ENCODE measurements at places on chromosomes 2 and 18.
A peak's percentile ranks its signal among the peaks of the same experiment; 100 is the strongest.

GRCh38 chr2:201407265-201407664, 44.0 kb downstream of the TRAK2 start:
- no peak for DNase-seq

- DNase-seq = no peak
Observed at GRCh38 chr2:16507655-16508489, 157.8 kb downstream of the CYRIA start.

DNA sequence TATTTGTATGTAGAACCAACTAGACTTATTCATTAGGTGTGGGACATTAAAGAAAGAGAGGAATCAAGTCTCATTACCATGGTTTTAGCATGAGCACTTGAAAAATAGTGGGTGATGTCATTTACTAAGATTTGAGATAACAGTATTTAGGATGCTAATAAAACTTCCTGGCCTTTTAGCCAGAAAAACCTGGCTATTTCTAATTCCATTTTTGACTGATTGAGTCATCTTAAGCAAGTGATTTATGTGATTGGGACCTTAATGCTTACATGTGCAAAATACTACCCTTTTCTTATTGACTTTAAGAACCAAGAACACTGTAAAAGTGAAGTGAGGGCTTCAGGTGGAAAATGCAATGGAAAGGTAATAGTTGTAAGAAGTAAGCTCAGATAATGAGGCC, 196.8 kb upstream of the SESTD1 start:
- no peak for DNase-seq

- DNase-seq = no peak
Observed at GRCh38 chr2:65357959-65358294, 74.5 kb downstream of the SPRED2 start.

GRCh38 chr2:10814571-10815331, 2.2 kb upstream of the PDIA6 start:
- no peak for DNase-seq

DNA sequence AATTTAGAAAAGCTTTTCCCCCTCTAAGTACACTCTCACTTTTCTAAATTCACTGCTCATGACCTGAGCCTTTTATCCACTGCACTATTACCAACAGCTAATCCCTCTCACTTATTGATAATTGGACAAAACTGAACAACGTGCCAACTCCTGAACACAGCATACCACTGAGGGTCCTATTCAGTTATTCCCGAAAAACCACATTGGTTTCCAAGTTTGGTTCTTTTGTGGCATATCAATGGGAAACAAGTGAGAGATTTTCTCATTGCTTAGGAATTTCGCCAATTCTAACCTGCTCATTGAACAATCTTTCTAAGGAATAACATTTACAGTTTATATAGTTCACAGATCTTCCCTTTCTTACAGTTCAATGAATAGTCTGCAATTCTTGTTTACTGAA, 977.4 kb downstream of the TMEM182 start:
- DNase-seq = no peak

GRCh38 chr2:171210864-171211431, 50.3 kb upstream of the TLK1 start:
- DNase-seq = peak; percentile 57

DNA sequence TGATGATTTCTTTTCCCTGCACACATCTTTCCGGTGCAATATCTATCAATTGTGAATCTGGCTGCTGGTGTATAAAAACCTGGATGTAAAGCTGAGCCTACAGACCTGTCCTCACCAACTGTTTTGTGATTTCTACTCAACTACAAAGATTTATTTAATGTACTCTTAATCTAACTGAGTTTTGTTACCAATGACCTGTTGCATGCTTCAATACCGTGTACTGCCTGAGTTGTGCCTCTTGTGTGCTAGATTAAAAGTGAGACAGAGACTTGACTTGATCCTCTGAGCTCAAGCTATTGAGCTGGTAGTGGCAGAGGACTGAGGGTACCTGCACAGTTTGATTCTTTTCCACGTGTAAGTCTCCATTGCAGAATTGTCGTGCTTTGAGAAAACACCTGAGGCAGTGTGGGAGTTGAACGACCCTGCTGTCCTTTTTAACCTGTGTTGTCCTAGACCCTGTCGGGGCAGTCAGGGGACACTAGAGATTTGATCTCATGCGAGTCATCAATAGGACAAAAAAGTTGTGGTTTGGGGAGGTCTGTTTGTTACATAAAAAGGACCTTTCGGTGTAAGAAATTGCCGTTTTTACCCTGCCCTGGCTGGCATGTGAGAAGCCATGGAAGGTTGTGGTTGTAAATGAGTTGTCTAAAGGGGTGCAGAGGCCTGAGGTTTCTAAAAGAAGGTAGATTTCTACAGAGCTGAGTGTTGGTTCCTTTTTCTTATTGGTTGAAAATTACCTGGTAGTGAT, 231.3 kb downstream of the ALPK2 start:
- no peak for DNase-seq

GRCh38 chr2:217938036-217938435, 64.8 kb downstream of the TNS1 start:
- DNase-seq = no peak

DNA sequence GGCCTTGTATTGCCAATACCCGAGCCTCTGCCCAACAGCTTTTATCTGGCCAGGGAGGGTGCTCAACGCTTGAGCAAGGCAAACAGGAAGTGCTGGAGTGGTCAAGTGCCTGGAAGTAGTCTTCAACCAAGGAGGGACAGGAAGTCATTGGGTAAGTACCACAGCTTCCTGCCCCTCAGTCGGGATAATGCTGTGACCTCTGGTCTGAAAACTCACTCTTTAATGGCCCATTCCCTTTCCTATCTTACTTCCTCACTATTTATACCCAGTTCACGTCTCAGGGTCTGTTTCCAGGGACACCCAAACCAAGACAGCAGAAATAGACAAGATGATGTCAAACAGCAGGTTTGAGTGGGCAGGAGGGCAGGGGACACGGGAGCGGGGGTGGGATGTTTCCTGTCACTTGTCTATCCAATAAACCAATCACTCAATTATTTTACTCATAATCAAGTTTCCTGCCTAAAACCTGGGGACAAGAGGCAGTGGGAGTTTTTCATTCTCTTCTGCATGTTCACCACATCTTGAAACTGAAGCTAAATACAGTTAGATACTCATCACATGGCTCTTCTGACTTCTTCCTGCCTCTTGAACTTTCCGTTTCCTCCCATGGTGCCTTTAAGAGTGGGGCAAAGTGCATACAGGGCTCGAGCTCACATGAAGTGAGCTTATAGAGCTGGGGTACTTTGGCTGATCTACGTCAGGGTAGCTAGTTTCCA, 68.9 kb upstream of the CAB39 start:
- DNase-seq = no peak

DNA sequence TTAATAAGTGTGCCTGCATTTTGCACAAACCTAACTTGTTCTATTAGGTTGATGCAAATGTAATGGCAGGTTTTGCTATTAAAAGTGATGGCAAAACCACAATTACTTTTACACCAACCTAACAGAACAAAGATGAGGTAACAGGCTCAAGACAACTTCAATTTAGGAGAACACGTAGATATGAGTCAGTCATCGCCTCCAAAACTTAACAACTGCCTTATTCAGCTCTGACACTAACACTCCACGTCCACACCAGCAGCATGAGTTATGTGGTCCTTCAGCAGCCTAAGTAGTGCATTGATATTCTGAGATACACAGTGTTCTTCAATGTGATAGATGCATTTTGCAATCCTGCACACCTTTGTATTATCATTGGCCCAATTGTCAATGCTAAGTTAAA, 1175.1 kb upstream of the ACVR2A start:
- no peak for DNase-seq

DNA sequence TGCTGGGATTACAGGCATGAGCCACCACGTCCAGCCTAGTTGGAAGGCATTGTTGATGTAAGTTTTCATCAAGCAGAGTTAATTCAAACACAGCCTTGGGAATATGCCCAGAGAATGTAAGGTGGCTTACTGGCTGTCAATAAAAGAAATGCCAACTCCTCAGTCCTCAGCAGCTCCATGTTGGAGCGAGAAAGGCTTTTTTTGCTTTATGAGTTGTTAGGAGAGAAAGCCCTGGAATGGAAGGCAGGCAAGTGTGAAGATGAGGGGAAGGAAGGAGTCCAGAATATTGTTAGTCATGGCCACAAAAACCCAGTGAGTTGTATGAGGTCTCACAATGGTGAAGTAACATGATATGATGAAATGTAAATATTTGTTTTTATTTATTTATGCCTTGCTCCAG, 57.1 kb downstream of the MAP4K4 start:
- no peak for DNase-seq

- no peak for DNase-seq
Observed at GRCh38 chr18:23067236-23067635, 68.0 kb upstream of the CABLES1 start.

DNA sequence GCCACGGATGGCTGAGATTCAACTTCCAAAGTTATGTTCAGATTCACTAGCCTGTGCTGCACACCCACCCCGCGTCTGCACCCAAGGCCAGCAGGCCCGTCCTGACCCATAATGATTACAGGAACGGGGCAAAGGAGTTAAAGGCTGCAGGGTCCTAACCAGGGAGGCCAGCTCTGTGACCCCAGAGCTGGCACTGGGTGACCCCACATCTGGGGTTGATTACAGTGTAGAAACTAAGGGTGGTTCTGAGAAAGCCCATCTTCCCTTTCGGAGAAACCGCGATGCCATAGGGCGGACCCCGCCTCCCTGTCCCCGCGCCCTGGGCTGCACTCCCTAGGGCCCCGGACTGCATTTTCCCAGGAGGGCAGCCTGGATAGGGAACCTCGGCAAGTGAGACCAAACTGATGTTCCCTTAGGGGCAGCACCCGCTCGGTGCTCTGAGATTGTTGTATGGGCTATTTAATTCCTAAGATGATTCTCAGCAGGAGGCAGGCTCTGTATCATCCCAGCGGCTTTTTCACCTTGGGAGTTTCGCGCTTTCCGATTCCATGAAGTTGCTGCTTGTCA, 2.2 kb upstream of the GPR148 start:
- no peak for DNase-seq

GRCh38 chr18:46464926-46465655, 191.9 kb downstream of the LOXHD1 start:
- DNase-seq = no peak

GRCh38 chr2:190530248-190530900, 4.1 kb downstream of the NEMP2 start:
- no peak for DNase-seq

GRCh38 chr2:239792405-239793084, 232.6 kb downstream of the NDUFA10 start:
- no peak for DNase-seq

DNA sequence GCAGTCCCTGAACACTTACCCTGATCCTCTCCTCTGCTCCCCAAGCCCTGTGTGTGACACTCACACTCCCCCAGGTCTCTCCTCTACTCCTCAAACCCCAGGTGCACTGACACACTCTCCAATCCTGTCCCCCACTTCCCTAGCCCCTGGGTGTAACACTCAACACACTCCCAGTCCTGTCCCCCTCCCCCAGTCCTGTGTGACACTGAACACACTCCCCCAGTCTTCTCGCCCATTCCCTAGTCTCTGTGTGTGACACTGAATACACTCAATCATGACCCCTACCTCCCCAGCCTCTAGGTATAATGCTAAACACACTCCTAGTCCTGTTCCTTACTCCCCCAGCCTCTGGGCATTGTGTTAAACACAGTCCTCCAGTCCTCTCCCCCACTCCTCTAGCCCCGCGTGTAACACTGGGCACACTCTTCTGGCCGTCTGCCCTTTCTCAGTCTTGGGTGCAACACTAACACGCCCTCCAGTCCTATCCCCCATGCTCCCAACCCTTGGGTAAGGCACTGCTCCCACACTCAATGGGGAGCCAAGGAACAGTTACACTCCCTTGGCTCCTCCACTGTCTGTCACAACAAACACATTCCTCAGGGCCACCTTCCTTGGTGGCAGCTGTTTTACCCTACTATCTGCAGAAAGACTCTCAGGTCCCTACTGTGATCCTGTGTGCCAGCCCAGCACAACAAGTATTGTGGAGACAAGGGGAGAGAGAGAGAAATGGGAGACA, 82.5 kb upstream of the PKDCC start:
- DNase-seq = no peak

DNA sequence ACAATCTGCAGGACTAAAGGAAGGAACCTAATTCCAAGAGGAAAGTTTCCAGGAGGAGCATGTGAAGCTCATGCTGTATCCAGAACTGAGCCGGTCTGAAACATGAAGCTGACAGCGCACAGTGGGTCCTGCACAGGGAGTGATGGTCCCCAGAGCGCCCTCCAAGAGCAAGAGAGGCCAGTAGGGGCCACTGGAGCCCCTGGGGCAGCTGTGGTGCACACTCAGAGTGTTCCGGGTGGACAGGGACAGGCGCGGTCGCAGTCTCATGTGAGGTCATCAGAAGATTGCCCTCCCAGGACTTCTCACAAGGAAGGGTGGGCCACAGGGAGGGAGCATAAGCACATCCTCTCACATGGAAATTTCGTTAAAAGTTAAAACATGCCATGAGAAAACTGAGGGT, 355.9 kb downstream of the EIPR1 start:
- no peak for DNase-seq

- DNase-seq = peak; percentile 55
Observed at GRCh38 chr18:62523631-62524439, 1.0 kb downstream of the ZCCHC2 start.

- no peak for DNase-seq
Observed at GRCh38 chr2:29273004-29273684, 157.9 kb downstream of the CLIP4 start.

DNA sequence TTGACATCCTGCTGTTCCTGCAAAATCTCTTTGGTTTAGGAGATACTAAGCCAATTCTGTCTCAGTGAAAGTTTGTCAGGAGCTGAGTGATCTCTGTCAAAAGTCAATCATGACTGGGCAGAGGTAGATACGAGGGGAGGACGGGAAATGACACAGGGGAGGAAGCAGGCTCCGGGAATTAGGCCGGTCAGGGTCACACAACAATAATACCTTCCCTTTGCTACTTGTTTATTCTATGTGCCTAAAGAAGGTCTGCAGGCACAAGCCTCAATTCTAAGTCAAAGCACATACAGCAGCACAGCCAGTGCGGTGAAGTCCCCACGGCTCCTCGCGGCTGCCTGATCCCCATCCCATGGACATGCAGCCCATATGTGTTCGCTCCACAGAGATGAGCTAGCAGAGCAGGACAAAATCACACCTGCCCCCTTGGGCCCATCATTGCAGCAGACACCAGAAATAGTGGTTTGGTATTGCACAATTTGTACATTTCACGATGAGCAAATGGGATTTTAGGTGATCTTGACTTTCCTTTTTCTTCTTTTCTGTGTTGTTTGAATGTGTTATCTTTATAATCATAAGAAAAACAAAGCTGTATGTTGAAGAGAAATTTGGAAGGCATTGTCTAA, 141.4 kb downstream of the VAPA start:
- DNase-seq = no peak

- no peak for DNase-seq
Observed at GRCh38 chr18:8944871-8945245, 157.6 kb upstream of the NDUFV2 start.

GRCh38 chr18:63016270-63016669, 300.9 kb downstream of the PHLPP1 start:
- DNase-seq = peak; percentile 66

GRCh38 chr2:169237286-169237685, 125.0 kb downstream of the LRP2 start:
- no peak for DNase-seq
